ENCODE measurements at places on chromosomes 3 and 15.

- no peak for DNase-seq
Measured at GRCh38 chr3:10936686-10937085, 55.9 kb upstream of the SLC6A1 start.

- DNase-seq: no peak
Measured at GRCh38 chr3:513301-513700, 316.7 kb downstream of the CHL1 start.

DNA sequence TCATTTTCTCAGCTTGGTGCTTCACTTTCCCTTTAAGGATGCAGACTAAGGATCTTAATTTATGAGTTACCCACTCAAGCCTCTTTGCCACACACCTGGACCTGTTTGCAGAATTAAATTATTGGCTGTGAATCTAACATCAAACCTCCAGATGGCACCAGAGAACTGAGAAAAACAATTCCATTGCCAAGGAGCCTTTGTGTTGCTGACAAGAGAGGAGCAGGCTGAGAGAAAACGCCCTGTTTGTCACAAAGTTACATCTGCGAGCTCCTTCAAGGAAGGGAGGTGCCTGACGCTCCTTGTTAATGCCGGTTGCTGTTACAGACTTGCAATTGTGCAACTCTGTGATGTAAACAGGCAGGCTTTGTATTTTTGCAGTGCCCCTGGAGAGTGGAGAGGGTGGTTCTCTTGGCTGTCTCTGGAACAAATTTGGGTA, 36.3 kb upstream of the TMC3 start:
- DNase-seq: no peak

DNA sequence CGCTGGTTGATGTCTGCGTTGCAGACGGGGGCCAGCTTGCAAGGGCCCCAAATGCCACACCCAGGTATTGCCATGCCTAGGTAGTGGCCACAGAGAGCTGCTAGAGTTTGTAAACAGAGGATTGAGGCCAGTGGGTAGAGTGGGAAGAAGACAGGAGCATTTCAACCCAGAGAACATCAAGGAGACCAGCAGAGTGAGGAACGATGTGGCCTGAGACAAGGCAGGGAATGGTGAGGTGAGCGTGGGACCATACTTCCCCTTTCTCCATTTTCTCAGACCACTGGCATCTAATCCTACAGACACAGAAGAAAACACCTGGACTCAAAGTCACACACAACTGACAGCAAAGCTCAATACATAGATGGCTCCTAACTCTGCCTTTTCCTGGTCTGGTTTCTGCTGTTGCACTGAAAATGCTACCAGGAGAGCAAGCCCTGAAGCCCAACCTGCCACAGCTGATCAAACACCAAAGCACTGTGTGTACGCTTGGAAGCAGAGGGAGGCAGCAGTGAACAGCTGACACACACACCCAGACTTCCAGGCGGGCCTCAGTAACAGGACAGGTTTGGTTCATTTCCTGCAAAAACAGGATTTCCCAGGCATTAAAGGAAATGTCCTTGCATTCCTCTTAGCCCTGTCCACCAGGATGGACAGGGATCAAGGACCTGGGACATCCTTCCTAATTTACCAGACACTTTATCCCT, 1.6 kb downstream of the FAM174B start:
- DNase-seq: no peak

GRCh38 chr15:74884428-74885223, 5.2 kb upstream of the MPI start:
- no peak for DNase-seq

- no peak for DNase-seq
Measured at GRCh38 chr3:26653811-26654425, 31.3 kb downstream of the LRRC3B start.

GRCh38 chr3:12334786-12335185, 45.9 kb downstream of the PPARG start:
- no peak for DNase-seq

DNA sequence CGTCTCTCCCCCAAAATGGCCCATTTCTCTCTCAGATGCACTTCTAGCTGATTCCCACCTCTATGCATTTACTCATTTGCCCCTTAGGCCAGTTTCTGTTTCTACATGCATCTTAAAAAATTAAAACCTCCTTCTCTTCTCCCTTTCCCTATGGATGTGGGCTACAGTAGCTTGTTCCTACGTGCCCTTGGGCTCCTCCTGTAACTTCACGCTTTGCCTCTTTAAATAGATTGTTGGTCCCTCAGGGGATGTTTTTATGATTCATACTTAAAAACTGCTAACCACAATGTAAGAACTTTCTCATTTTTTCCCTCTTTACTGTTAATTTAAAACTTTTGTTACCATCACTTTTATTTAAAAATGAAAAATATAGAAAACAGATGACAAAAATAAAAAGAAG, 185.6 kb upstream of the MRPL3 start:
- DNase-seq: no peak

GRCh38 chr3:114437897-114438296, 144.1 kb downstream of the TIGIT start:
- no peak for DNase-seq

- no peak for DNase-seq
Measured at GRCh38 chr3:14379843-14380242, 22.6 kb upstream of the SLC6A6 start.

DNA sequence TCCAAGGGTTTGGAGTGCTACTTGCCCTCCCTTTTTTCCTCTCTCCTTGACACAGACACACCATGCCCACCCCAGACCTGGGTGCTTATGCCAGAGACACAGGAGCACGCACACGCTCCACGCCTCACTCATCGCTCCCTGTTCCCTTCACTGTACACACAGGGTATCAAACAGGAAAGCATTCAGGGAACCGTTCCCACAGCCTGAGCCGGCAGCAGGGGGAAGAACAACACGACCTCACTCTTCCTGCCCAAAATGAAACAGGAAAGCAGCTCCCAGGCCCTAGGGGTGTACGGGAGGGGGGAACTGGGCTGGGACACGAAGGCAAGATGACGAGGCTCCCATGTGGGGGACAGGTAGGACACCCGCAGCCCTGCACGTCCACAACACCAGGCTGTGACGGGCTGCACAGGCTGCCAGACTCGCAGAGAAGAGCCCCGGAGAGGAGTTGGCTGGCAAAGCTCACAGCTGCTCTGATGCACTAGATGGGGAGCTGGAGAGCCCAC, 11.2 kb downstream of the DLL4 start:
- DNase-seq: no peak

GRCh38 chr3:192855434-192855833, 62.2 kb downstream of the MB21D2 start:
- no peak for DNase-seq

DNA sequence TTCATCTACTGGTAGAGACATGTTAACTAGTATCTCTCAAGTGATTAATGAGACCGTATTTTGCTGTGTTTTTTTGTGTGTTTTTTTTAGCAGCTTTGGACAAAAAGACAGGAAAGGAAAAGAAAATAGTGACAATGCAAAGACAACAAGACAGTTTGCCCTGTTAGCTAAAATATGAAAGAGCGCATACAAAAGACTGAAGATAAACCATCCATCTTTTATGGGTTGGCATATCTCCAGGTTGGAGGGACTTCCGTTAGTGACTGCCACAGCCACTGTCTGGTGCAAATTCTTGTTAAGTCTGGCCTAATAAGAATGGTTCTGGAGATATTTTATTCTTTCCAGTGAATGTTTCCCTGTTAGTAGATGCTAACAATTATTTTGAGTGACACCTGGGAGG, 121.9 kb downstream of the CDIN1 start:
- DNase-seq: no peak

DNA sequence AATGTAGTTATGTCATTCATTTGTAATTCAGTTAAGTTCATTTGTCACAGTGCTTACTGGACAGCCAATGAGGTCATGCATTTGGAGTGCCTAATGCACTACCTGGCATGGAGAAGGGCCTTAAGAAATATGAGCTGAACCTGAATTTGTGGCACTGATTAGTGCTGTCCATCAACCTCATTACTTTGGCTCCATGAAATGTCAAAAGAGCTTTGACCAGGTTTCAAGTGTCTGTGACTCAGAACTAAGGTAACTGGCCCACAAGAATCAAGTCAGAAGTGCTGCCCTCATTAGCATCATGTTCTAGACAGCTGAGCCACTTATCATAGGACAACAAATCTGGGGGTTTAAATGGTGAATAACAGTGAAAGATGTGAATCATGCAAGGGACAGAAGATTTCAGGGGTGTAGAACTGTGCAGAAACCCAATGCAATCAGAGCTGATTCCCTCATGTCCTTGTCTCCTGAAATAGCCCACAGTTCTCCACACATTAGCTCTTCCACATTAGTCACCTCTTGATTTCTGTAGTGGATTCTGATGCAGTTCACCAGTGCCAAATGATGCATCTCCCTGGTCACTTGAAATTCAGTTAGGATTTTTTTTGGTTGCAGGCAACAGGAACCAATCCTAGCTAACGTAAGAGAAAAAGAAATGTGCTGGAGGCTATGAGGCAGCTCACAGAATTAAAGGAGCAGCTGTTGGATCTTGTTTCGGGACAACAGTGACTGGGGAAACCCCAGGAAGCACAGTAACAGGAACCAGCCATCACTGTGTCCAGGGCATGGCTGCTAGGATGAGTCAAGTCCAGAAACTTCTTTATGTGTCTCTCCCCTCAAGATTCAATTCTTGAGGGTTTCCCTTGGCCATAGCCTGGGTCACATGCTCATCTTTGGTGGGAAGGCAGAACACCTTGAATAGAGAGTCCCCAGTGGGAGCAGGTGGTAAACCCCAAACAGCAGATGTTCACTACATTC, 38.7 kb downstream of the CHST2 start:
- no peak for DNase-seq

DNA sequence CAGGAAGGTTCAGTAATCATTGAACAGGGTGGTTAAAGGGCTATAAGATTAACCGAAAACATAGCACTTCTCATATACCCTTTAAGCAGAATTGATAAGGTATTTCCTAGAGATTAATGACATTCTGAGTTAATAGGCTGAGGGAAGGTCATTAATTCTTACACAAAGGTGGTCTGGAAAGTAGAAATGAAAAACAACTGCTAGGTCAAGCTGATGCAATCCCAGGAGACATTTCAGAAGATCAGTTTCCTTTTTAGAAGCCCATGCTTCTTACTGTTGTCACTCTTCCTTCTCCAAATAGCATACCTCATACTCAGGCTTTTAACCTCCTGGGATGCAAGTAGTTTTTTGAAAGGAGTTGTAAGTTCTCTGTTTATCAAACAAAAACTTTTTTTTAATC, 8.8 kb downstream of the FILIP1L start:
- no peak for DNase-seq

DNA sequence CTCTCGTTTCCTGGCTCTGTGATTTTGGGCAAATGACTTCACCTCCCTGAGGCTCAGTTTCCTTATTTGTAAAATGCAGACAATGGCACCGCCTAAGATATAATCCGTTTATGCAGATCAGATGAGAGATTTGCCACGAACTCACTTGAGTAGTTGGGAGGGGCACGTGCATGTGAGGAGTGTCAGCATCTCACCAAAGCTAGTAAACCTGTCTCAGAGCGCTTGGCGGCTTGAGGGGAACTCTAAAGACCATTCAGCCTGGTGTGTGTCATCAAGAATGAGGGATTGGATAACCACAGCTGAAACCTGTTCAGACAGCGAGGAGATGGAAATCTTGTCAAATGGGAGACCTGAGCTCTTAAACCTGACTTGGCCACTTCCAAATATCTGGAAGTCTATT, 48.7 kb downstream of the BDH1 start:
- no peak for DNase-seq

GRCh38 chr15:26070095-26070532, 207.0 kb upstream of the ATP10A start:
- DNase-seq: no peak

DNA sequence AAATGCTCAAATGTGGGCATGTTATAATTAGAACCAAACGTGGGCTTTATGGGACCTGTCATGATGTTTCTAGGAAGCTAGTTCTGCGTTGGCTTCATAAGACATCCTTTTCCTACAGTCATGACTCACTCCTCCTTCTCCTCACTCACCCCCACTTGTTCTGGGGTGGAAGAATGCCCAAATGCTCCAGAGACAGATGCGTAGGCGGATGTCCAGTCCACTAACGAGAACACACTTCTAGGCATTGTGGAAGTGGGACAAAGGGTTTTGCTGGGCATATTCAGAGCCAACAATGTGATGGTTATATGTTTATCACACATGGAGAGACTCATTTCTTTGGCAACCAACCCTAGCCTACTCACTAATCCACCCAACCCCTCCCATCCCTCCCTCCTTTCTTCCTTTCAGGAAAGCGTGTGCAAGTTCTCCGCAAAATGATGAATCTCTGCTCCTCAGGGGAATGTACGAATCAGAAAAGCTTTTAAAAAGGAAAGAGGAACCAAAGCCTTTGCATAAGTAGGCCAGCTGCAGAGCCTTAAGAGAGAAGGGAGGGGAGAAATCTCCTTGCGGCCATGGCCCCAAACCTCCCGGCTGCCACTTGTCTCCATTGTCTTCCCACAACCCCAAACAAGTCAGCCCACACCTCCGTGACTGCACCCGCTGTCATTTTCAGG, 123.0 kb upstream of the SPRED1 start:
- no peak for DNase-seq
